ENCODE measurements at places on chromosomes 7 and 10.

- DNase-seq: no peak
These were observed 134.5 kb downstream of the ST7 start for GRCh38 chr7:117087639-117088396.

- no peak for DNase-seq
These were observed 162.8 kb upstream of the NFE2L3 start for GRCh38 chr7:25989140-25989705.

DNA sequence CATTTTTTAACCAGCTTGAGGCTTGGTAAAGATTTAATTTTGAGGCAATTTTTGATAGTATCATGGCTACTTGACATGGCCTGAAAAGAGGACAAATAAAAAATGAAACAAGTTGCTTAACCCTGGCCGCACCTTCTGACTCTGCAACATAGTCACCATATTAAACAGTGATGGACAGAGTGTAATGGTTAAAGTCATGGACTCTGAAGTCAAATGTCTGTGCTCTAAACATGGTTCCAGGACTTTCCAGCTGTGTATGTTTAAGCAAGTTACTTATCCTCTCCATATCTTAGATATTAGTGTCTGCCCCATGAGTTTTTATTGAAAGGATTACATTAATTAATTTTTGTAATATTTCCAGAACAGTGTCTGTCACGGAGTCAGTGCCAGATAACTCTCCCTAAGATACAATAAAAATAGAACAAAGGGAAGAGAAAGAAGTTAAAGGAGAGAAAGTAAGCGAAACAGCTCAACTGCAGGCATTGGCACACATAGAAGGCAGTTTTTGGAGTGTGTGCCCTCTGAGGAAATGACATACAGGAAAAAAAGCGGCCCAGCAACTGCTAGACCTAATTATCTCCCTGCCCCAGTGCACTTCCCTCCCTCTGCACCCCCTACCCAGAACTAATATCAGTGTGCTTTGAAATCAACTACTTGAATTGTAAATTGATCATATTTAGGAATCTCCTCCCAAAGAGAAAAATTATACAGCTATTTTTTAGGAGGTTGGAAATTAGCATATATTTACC is 65.3 kb downstream of the MACC1 start:
- DNase-seq: no peak

DNA sequence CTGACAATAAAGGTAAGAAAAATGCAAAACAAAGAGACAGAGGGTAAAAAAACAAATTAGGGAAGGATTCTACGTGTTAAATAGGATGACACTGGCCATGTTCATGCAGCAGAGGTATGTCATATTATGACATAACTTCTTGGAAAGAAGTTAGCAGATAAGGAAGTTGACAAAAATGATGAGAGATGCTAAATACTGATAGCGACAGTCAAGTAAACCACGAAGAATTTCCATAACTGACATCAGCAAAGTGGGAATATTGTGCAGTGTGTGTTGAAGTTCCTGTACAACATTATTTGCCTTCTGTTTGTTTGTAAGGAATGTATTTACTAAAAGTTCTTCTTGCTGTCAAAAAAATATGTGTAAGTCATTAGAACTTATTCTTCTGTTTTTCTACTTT is 29.5 kb downstream of the MDH2 start:
- no peak for DNase-seq

DNA sequence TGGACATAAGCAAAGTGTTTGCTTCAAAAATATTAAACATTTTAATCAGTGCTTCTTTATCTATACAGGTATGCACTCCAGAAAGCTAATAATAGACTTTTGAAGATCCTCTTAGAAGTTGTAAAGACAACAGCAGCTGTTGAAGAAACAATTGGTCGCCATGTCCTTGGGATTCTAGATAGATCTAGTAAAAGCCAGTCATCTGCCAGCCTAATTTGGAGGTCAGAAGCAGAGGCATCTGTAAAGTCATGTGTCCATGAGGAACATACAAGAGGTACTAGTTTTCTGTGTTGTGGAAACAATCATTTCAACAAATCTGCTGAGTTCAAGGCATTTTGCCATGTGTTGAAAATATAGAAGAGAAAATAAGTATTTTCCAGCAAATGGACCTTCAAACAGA is 89.3 kb downstream of the CYP51A1 start:
- no peak for DNase-seq

GRCh38 chr7:101418694-101419093 is 56.0 kb downstream of the COL26A1 start:
- no peak for DNase-seq

- DNase-seq: no peak
These were observed 428.2 kb upstream of the POT1 start for GRCh38 chr7:125357676-125358455.

- no peak for DNase-seq
These were observed 89.1 kb upstream of the KLF14 start for GRCh38 chr7:130823060-130823459.

DNA sequence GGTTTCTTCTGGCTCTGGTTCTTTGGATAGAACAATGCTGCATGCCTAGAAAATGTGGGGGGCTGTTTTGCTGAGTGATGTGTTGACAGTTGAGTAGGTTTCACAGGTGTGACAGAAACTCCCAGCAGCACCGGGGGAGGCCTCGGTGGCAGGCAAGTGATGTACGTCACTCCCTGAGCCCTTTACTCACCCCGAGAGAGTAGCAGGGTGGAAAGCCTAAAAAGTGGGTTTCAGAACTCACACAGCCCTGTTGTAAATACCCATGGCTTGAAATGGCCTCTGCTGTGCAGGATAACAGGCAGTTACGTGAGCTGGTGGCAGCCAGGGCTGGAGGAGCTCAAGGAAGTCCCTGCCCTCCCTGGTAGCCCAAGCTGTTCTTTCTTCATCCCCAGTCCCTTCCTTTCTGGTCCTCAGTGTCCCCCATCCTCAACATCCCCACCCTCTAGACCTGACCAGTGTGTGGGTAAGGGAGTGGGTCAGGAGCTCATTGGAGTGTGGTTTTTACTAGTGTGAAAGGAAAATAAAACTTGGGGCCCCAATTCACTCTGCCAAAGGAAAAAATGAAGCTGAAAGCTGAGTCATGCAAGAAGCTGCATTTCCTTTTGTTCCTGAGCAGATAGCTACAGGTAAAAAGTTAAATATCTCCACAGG is 258.1 kb downstream of the STK31 start:
- DNase-seq: no peak

DNA sequence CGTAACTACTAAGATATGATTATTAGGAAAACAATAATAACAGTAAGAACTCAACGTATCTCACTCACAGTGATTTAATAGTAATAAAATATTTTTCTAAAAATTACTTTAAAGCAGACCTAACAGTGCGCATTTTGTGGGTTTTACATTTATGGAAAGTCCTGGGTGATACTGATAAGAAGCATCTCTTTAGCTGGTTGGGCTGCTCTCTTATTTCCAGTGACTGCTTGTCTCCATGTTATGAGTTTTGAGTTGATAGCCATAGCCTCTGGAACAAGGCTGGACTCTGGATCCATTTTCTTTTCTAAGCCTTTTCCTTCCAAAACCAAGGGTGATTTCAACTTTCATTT is 29.5 kb upstream of the INHBA start:
- DNase-seq: no peak

DNA sequence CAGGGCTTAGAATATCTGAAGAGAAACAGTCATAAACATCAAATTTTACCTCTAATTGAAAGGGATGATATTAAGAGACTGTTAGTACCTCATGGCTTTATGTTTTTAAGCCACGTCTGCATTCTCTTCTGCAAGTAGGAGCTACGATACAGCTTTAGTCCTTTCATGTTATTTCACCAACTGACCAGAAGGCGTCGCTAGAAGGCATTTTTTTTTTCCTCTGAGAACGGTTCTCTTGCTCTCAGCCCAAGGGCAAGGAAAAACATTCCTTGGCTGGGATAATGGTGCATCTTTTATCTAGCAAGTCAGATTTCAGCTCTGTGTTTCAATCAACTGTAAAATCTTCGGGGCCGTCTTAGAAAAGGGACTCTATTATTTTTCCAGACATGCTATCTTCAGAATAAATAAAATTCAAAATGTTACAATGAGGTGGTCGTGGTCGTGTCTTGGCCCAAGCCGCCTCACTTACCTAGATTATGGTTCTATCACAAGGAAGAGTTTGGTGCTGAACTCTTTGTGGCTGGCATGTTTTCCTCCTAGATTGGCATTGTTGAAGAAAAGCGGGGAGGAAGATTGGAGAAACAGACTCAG is 41.6 kb upstream of the LYZL2 start:
- DNase-seq: peak; percentile 27

GRCh38 chr10:114350751-114351150 is 53.6 kb downstream of the AFAP1L2 start:
- no peak for DNase-seq

- DNase-seq: no peak
These were observed 55.5 kb downstream of the COL1A2 start for GRCh38 chr7:94450044-94450697.

DNA sequence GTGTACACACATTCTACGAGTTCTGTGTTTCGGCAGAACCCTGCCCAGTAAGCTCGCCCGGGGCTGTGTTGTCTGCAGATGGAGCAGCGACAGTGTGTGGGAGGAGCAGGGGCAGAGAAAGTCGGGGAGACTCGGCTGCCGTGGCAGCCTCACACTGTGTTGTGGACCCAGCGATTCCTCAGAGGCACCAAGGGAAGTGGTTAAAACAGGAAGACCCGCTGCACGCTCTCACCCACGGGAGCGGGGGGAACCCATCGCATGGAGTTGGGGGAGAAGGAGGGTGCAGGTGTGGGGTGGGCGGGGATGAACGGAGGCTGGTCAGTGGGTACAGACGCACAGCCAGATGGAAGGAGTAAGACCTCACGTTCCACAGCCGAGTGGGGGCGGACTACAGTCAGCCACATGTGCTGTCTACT is 250.2 kb downstream of the ELFN1 start:
- peak; percentile 22 for DNase-seq

DNA sequence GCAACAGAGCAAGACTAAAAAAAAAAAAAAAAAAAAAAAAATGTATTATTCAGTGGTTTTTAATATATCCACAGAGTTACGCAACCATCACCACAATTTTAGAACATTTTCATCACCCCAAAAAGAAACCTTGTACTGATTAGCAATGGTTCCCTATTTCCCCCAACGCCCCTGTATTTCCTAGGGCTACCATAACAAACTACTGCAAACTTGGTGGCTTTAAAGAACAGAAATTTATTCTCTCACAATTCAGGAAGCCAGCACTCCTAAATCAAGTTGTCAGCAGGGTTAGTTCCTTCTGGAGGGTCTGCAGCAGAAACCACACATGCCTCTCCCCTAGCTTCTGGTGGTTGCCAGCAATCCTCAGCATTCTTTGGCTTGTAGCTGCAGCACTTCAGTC is 5.9 kb upstream of the NUP42 start:
- no peak for DNase-seq

DNA sequence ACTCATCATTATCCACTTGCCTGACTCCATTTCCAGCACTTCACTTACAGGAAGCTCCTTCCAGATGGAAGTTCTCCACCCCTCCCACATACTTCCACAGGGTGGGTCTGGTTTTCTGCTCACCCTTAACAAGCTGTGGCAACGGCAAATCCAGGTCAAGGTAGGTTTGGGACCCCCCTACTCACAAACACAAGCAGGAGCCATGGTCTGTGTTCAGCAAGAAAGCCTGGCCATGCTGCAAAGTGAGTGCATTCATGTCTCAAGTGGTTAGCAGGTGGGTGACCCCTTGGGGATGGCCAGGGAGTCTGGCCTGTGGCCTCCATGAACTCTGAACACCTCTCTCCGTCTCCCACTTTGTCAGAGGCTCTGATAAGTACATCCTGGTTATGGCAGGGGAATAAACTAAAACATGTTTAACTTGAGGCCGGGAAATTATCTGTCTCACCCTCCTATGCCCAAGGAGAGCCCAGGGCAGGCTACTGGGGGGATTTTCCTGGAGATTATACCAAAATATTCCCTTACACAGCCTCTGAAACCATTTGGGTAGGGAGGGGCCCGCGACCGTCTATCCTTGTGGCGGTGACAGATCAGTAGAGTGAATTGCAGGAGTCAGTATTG is 844 bp downstream of the XPNPEP1 start:
- DNase-seq: no peak

- DNase-seq: no peak
These were observed 87.4 kb upstream of the RET start for GRCh38 chr10:42989481-42989921.

- no peak for DNase-seq
These were observed 834.4 kb upstream of the MBL2 start for GRCh38 chr10:53606981-53607380.

- peak; percentile 25 for DNase-seq
These were observed 209.1 kb downstream of the CCSER2 start for GRCh38 chr10:84537447-84537931.

DNA sequence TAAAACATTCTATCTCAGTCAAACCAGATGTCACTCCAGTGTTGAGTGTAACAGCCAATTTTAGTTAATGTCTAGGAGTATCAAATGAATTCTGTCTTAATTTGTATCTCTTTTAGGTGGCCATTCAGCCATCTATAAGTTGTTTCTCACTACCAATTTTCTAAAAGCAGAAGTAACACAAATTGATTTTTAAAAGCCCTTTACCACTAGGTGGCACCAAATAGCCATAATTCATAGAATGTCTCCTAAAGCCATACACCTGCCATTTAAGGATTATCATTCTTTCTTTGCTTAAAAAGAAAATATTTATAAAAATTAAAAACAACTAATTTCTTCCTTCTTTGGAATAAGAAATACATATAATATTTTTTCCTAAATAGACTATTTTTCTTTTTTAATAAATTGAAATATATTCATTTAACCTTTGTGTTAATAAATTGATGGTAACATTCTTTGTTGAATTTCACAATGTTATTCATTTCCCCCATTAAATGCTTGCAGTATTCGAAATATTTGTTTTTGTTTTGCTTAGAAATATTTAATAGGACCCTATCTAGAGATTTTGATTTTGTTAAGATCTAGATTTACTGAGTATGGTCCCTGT is 107.8 kb upstream of the PPP1R3A start:
- peak; percentile 26 for DNase-seq

GRCh38 chr10:103917302-103918052 is 507 bp downstream of the STN1 start:
- DNase-seq: no peak

- no peak for DNase-seq
These were observed 545.4 kb upstream of the FZD8 start for GRCh38 chr10:36187380-36188079.

Data from stimulated activated CD4-positive, alpha-beta T cell treated with anti-CD3 and anti-CD28 coated beads, Interleukin-1b, Interleukin-23, amount 100 ng/mL, for 4 hours (primary cell).